ENCODE measurements at places on chromosomes 2 and 18.

GRCh38 chr2:235740821-235741220 lies 247.0 kb downstream of the AGAP1 start:
- peak; percentile 20 for DNase-seq

- DNase-seq = no peak
Measured at GRCh38 chr2:212465456-212465855, 73.1 kb downstream of the ERBB4 start.

- no peak for DNase-seq
Measured at GRCh38 chr2:44777036-44777435, 164.5 kb upstream of the SIX3 start.

- no peak for DNase-seq
Measured at GRCh38 chr18:27778441-27778840, 398.5 kb downstream of the CDH2 start.

DNA sequence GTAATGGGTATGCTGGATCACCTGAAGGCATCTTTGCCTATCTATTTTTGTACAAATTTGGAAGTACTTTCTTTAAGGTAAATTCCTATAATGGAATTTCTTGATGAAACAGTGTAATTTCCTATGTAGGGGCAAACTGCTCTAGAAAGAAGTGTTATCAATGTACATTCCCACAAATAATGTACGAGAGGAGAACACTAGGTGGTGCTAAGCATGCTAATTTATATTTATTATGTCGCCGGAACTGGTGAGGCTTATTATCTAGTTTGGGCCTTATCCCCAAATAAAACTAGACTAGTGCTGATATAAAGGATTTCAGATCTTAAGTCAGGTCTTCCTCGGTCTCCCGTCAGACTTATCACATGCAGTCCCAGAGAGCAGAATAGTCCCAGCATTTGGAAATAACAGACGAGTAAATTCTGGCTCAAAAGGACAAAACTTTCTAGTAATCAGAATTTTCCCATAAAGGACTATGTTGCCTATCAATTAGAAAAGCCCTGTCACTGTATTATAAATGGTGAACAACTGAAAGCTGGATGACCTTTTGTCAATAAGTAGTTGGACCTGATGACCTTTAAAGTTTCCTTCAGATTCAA lies 86.9 kb upstream of the RBBP8 start:
- DNase-seq = no peak

DNA sequence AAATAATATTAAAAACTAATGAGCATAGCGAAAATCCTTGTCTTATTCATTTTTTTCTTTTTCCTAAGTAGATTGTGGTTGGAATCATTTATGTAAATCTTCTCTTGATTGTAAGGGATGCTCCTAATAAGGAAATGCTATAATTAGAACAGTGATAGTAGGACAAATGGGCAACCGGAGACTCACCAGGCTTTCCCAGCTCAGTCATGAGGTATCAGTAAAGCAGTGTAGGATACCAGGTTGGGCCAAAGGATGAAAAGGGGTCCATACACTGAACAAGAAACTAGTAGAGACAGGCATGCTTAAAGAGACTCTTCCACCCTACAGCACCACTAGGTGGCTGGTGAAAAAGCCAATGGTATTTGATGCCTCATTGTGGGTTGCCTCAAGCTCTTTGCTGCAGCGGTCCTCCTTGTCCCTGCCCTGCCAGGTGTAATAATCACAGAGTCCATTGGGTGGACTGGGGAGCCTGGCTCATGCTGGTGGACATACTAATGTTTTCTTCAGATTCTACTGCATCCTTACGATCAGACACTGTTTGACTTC lies 71.4 kb upstream of the FAM98A start:
- no peak for DNase-seq

DNA sequence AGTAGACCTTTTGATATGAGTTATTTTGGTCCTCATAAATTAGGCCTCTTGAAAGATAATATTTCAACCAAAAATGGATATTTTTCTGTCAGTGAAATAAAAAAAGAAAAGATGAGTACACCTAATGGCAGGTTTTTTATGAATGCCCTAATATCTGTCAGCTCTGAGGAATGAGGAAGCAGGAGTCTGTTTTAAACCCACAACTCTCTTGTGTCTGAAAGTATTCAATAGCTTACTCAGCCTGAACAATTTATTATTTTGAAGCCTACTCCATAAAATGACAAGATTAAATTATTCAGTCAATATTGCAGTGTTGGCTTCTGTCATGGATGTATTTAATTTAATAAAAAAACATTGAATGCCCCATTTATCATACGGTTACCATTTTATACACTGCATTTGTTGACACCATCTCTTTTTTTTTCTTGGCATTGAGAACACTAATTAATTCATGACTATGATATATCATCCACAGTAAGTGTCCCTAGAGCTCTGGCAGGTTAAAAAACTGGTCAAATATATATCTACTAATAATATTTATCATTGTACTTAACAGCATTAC lies 548.2 kb downstream of the CBLN2 start:
- DNase-seq = no peak

- no peak for DNase-seq
Measured at GRCh38 chr18:1571206-1571605, 666.5 kb downstream of the ADCYAP1 start.

DNA sequence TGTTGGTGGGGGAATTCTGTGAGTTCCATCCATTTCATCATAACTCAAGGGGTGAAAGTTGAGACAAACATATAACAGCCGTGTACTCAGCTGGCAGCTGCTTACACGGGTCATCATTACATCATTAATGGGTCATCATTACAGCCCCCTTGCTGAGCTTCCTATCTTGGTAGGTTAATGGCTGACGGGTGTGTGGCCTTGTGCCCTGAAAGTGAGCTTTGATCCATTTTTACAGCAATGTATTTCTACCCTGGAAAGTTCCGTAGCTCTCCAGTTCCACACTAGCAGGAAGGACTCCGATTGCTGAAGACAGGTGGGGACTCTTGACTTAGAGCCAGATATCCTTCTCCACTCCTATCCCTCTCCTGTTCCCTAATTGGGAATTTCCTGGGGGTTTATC lies 105.2 kb upstream of the DLX2 start:
- no peak for DNase-seq

DNA sequence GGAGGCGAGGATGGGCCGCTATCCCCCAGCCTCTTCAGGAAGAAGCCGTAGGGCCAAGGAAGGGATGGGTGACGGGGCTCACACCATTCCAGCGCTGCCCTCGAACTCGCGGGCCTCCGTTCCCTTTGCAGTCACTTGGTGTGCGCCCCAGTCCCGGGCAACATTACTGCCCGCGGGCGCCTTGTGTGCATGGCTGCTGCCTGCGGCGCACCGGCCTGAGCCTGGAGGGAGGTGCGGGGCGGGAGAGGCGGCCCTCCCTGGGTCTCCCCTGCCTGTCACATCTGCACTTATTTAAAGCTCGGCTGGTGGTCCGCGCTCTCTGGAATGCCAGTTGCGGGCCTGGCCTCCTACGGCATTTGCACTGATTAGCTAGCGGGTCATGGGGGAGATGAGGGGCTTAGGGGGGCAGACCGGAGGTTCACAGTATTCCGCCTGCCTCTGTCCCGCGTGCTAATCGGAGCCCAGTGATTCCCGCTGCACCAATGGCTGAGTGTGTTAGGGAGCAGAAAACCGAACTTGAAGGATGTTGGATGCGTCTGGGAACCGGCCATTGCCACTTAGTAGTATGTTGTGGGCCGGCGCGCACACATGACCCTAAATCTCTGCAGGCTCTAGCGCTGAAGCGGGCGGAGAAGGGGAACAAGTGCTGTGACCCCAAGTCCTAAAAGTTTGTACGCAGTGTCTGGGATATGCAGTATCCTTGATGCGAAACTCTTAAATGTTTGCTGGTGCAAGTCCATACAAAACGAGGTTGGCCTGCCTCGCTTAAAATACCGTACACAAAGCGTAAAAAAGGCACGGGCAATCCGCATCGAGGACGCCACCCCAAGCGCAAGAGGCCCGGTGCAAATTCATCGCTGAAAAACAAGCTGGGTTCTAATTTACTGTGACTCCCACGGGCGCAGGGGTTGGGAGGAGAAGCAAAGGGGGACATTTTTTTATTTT lies 161.2 kb upstream of the SIX2 start:
- DNase-seq = peak; percentile 13

DNA sequence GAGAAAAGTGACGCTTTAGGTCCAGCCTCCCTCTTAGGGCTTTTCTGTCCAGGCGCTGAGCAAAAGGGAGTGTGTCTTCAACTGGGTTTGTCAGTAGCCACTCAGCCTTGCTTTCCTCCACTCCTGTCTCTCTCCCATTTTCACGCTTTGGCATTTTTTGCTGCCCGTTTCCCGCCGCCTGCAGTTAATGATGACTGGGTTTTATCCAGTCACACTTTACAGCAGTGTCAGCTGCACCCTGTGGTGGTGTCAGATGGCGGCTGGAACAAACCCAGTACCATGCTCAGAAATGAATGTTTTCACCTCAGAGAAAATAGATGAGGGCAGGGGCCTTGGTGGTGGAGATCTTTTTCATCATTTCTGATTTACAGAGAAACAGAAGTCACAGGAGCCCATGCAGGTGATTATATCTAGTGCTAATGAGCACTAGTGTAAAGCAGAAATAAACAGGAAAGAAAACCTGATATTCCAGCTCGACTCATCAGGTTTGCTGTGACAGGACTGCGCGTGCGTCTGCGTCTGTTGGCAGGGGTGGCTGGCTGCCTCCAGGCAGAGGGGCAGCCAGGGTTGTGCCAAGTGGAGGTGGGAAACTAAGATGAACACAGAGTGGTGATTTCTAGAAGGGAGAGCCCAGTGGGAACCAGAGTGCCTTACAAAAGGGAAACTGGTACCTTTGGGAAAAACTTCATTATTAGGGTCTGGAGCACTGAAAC lies 139.9 kb downstream of the TANC1 start:
- no peak for DNase-seq

DNA sequence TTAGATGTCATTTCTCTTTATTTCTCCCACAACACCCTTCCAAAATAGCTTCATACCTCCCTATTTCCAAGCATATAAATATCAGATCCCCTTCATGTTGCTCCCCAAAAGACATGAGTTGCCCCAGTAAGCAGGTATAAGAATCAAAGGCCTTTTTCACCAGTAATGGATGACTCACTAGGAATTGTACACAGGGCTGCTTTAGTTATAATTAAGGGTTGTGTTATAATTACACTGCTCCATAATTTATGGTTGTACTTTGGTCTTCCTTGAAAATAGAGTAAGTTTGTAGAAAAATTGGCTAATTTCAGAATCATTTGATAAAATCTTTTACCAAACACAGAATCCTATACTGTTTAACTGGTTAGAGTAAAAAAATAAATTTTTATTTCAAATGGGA lies 8.8 kb upstream of the AQP4 start:
- no peak for DNase-seq

GRCh38 chr18:5962362-5962761 lies 67.0 kb upstream of the TMEM200C start:
- no peak for DNase-seq

DNA sequence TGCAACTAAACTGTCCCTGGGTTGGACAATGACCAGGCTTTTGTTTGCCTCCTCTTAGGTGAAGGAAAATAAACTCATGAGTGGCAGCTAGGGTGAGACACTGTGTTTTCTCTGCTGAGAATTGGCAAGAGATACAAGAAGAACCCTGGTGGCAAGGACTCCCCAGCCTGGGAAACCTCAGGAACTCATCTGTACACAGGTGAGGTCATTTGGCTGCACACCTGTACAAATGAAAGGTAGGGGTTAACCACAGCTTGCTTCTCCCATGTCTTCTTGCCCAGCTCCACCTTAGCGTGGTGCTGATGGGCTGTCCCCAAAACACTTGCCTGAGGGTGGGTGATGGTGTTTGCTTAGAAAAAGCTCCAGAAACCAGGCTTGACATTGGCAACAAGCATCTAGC lies 97.2 kb upstream of the FAM136A start:
- no peak for DNase-seq

DNA sequence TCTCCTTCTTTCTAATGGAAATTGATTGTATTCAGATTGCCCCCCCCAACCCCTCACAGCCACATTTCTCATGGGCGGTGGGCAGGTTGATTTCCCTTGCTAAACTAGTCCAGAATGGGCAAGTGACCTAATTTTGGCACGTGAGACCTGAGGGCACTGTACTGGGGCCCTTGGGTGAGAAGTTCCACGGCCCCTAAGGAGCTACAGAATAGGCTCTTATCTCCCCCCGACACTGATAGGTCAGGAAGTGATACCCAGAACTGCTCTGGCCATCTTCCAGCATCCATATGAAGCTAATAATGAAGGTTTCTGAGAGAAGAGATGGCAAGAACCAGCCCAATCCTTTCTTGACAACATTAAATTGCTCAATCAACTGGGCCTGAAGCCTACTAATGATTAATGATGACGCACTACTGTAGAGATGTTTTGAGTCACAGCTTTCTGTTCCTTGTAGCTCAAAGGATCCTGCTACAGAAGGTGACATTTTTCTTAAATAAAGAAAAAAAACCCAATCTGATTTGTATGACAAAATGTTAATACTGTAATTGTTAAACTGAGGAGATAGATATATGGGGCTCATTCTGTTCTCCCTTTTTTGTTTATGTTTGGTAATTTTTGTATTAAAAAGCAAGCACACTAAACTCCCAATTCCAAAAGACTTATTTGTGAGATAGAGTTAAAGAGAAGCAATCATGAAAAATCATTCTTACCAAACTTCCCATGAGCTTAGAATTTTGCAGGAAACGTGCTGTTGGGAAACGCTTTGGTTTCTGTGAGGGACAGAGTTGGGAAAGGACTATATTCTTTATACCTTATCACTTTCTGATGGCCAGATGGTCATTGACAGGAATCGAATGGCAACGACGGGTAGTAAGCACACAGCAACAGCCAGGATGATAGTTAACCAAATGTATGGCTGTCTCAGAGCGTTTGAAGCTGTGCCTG lies 28.2 kb upstream of the NARS1 start:
- DNase-seq = no peak

GRCh38 chr2:148819019-148819585 lies 55.9 kb upstream of the KIF5C start:
- no peak for DNase-seq

DNA sequence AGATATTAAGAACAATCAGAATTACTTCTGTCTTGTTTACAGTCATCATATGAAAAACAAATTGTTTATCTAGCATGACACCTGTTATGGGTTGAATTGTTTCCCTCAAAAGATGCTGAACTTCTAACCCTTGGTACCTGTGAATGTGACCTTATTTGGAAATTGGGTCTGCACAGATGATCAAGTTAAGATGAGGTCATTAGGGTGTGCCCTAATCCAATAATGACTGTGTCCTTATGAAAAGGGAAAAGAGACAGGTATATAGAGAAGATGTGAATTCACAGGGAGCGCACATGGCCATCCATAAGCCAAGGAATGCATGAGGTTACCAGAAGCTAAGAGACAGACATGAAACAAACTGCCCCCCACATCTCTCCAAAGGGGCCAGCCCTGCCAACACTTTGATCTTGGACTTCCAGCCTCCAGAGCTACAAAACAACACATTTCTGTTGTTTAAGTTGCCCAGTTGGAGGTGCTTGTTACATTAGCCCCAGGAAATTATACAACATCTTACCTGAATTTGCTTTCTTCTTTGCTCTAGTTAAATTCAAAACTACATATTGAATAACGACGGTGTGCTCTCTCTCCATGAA lies 2.3 kb upstream of the HPCAL1 start:
- no peak for DNase-seq

- DNase-seq = no peak
Measured at GRCh38 chr2:6794448-6794847, 71.3 kb downstream of the CMPK2 start.

GRCh38 chr18:55998071-55998522 lies 410.1 kb upstream of the TCF4 start:
- peak; percentile 72 for DNase-seq
